ENCODE measurements at places on chromosomes 16 and 17.

GRCh38 chr17:36657763-36658490 lies 56.5 kb downstream of the MRM1 start:
- no peak for DNase-seq

DNA sequence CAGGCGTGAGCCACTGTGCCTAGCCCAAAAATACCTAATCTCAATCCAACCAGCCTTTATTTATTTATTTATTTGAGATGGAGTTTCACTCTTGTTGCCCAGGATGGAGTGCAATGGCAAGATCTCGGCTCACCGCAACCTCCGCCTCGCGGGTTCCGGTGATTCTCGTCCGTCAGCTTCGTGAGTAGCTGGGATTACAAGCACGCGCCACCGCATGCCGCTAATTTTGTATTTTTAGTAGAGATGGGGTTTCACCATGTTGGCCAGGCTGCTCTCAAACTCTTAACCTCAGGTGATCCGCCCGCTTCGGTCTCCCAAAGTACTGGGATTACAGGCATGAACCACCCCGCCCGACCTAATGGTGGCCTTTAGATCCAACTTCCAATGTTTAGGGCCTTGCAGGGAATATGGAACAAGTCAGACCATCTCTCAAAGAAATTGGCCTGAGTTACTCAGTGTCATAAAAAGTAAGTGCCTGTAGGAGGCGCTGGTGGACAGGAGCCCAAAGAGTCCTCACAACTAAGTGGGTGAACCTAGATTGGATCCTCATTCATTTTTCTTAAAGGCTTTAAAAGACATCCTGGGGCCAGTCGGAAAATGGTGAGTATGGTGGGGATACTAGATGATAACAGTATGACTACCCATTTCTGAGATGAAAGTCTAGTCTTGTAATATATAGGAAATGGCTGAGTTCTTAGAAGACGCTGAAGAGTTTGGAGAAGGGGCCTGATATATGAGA lies 4.6 kb downstream of the ZSCAN10 start:
- no peak for DNase-seq

- no peak for DNase-seq
Observed at GRCh38 chr16:5938607-5939006, 841.0 kb upstream of the EEF2KMT start.

DNA sequence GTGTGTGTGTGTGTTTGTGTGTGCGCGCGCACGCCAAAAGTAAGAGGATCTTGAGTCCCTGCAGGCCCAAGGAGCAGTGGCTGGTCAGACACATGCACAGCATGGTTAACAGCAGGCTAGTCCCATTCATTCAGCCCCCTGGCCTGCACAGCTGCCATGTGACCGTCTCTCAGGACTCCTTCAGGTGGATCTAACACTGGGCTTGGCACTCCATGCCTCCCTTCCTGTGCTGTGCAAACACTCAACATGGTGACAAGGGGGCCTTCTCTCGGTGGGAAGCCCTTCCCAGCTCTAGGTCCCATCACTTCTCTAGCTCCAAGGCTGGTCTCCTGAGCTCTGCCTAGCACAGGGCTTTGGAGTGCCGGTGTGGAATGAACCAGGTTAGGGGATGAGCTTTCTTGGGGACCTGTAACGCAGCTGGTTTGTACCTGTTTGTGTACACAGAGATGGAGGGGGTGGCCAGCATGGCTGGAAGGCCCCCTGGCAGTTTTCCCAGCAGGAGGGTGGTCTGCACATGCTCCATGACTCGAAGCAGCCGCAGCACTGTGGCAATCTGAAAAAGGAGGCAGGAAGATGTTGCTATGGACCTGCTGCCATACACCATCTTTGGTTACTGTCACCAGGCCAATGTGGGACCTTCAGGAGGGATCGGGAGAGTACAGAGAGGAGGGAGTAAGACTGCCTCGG lies 69.4 kb upstream of the GCSH start:
- DNase-seq, result no peak

GRCh38 chr16:76490036-76490639 lies 212.9 kb downstream of the CNTNAP4 start:
- no peak for DNase-seq

DNA sequence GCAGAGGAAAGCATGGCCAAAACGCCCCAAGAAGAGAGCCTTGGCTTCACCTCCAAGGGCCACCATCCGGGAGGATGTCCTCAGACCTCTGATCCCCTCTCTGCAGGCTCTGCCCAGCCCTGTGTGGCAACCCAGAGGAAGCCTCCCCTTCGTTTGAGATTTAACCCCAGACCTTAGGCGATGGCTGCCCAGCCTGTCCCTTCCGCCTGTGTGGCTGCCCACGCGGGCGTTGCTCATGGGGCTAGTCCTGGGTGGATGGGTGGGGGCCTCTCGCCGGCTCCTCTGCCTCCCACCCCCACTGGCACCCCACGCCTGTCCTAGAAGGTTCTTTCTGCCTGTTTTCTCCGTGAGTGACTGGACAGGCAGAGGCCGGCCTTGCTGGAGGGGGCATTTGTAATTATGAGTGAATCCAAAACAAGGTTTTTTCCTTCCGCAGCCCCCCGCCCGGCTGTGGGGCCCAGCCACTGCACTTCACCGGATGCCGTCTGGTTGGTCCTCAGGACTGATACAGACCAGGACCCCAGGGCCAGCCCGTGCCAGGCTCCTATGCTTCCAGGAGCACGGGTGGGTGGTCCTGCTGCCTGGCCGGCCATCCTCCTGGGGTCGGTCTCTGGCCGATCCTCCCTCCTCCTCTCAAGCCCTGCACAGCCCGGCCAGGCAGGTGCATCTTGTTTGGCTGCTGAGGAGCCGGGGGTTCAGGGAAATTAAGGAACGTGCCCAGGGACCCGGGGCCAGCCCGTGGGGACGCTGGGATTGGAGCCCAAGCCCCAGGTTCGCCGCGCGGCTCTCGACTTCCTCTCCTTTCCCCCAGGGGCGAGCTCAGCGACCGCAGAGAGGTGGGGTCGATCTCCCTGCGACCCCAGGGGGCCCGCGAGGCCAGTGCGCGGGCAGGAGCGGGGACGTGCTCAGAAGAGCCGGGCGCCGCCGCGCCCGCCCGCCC lies at the start of gene TMEM235:
Gene TMEM235, plus strand, starts transcription at position 636 of the 940 bp plus-strand sequence. CDS start 393 bp downstream, outside the sequence.
- DNase-seq, result no peak

GRCh38 chr16:30075503-30076275 lies at the start of gene PPP4C:
Gene PPP4C (plus strand): TSS chr16:30075994. CDS start chr16:30076378, 384 bp downstream.
- peak; percentile 82 for DNase-seq

- DNase-seq, result peak; percentile 9
Observed at GRCh38 chr17:39461926-39462569, 762 bp downstream of the CDK12 start.

GRCh38 chr17:1568950-1569810 lies 6.6 kb upstream of the PITPNA start:
- no peak for DNase-seq

DNA sequence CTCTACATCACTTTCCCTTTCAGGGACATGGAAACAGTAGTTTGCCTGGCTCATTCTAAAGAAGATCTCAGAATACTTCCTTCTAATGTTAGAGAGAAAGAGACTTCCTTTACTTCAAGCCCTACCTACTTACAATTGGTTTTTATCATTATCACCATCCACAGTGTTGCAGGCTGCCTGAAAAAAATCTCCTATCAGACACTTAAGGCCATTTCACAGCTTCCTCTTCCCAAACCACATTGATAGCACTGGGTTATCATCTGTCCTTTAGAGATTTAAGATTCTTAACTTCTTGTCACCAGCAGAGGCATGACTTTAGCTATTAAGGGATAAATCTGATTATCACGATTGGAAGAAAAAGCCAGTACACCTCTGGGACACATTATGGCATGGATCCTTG lies 178.5 kb upstream of the TBX2 start:
- no peak for DNase-seq

- DNase-seq, result peak; percentile 20
Observed at GRCh38 chr16:77898671-77899211, 110.4 kb downstream of the VAT1L start.
